ENCODE measurements at places on chromosomes 12 and 14.

- DNase-seq = peak; percentile 1
Measured at GRCh38 chr12:21526721-21527345, 737 bp downstream of the SPX start.

DNA sequence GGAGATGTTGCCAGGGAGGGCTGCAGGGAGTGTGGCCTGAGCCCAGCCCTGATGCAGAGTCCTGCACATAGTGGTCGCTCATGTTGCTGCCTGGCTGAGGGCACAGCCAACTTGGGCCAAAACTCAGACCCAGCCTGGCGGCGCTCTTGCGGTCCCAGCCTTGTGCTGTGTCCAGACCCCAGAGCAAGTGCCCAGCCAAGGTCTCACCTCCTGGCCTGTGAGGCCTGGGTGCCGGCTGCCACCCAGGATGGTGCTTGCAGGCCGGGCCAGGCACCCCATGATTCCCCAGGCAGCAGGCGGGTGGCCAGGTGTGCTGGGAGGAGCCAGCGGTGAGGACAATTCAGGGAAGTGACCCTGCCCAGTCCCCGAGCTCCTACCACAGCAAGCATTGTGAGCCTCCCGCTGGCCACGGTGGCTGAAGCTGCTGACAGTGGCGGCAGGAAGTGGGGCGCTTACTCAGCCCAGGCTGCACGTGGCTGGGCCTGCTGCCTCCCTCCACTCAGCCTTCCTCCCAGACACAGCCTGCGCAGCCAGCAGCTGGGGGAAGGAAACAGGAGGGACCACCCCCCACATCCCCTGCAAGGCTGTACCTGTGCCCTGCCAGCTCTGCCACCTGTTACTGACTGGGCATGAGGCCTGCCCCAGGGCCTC is 17.7 kb upstream of the PGF start:
- no peak for DNase-seq

DNA sequence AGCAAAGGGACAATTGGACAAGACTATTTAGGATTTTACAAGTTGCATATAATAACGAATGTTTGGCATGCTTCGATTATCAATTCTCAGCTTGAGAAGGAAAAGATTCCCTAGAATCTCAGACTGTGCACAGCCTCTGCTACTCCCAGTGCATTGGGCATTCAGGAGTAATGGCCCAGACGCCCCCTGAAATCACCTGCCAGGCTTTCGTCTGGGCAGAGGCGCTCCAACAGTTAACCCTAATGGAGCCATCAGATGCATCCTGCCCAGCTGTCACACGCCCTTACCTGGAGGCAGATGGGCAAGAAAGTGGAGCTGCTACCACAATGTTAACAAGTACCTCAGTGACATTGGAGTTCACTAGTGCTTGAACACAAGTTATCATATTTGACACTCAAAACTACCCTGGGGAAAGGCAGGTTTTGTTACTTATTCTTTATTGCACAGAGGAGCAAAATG is 927 bp upstream of the LRP6 start:
- no peak for DNase-seq

- DNase-seq = no peak
Measured at GRCh38 chr14:105303949-105304348, 3.1 kb upstream of the BRF1 start.

- DNase-seq = no peak
Measured at GRCh38 chr12:113204804-113205203, 16.5 kb upstream of the TPCN1 start.

DNA sequence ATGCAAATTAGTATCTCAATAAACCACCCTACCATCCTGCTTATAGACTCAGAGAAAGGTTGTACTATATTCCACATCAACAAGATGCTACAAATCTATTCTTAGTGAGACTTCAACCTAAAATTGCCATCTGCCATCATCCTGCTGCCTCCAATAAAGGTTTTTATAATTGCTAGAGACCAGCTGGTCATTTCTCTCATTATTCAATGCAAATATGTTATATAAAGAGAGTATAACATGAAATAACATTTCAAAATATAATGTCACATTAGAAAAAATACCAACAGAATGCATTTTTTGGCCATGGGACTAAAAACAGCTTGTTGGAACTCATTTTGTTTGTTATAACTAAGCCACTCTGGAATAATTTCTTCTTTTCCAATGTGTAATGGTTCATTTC is 247.3 kb downstream of the LRIG3 start:
- DNase-seq = no peak

DNA sequence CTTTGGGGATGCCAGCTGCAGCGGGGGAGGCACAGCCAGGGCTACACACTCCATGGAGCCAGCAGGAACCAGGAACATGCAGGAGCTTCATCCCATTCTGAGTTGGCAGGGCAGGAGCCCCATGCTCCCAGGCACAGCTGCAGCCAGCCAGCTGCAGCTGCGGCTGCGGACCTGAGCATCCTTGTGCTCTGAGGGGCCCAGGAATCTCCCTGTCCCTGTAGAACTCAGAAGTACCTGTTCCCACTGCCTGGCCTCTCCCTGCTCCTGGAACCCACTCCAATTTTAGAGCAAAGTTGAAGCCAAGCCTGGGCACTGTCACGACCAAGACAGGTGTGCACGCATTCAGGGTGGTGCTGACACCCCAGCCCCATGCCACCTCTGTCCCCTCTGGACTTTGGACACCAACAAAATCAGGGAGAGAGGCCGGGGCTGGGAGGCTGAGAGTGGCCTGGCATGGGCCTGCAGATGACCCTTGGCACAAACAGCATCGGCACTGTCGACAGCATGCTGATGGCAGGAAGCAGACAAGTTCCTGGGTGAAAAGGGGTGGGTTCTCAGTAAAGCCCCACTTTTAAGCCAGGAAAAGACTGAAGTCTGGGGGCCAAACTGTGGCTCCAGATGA is 257.3 kb upstream of the LRFN5 start:
- DNase-seq = no peak

DNA sequence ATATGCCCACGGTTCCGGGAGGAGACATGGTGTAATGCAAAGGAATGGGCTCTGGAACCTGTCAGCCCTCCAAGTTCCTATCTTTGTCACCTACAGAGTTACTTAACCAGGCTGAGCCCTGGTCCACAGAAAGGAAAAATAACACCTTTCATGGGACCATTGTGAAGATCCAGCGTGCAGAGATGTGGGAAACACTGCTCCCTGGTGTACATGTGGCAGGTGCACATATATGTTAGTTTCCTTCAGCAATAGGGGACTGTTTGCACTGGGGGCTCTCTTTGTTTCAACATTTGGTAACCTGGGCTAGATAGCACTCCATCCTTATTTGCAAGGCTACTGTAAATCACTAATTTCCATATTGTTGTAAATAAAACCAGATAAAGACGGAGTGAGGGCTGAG is 72.3 kb downstream of the ANO2 start:
- peak; percentile 18 for DNase-seq

DNA sequence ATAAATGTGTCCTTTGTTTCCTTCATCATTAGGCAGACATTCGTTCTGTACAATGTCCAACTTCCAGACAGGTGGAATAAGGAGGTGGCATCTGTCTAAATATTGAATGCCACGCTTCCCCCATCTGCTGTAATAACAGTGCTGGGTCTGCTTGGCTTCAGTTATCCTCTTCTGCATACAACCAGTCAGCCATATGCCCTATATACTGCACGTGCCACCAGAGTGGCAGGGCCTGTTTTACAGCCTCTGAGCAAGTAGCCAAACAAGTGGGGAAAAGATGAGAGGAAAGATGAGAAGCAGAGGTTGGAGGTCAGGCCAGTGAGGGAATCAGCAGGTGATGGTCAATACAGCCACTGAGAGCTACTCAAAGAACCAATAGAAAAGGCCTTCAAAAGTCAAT is 55.4 kb downstream of the OTX2 start:
- DNase-seq = no peak

DNA sequence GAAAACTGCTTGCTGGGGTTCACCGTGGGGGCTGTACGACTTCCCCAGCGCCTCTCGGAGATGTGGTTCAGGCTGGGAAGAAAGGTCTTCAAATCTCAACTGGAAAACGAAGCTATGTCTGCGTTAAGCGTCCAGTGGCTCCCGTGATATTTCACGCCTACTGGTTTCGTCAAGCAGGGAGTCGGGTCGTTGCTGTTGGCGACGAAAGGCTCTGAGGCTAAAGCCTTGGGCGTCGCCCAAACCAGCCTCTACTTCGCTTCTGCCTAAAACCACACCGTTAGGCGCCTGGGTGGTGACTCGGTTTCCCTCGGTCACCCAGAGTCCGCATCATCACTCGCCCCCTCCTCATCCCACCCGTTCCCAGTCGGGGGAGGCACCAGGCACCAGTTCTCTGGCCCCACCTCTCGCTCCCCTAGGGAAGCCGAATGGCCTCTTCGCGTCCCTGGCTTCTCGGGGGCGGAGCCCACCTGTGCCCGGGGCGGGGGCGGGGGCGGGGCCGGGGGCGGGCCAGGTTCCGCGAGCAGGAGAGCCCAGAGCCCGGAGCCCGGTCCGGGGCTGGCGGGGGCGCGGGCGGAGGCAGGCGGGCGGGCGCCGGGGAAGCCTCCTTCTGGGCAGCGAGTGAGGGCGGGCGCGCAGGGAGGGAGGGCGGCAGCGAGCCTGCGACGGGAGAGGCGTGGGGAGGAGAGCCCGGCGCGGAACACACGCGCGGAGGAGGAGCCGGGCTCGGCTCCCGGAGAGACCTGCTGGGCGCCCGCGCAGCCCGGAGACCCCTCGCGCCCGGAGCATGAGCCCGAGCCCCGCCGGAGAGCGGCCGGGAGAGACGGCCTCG is at the start of gene B4GALNT3:
TSS of gene B4GALNT3 (plus strand) at position 510 of the 829 bp plus-strand sequence. CDS start 438 bp downstream, outside the sequence.
- DNase-seq = no peak

Data from muscle of arm (tissue), 14 donors.